ENCODE measurements at places on chromosomes 6 and 20.

DNA sequence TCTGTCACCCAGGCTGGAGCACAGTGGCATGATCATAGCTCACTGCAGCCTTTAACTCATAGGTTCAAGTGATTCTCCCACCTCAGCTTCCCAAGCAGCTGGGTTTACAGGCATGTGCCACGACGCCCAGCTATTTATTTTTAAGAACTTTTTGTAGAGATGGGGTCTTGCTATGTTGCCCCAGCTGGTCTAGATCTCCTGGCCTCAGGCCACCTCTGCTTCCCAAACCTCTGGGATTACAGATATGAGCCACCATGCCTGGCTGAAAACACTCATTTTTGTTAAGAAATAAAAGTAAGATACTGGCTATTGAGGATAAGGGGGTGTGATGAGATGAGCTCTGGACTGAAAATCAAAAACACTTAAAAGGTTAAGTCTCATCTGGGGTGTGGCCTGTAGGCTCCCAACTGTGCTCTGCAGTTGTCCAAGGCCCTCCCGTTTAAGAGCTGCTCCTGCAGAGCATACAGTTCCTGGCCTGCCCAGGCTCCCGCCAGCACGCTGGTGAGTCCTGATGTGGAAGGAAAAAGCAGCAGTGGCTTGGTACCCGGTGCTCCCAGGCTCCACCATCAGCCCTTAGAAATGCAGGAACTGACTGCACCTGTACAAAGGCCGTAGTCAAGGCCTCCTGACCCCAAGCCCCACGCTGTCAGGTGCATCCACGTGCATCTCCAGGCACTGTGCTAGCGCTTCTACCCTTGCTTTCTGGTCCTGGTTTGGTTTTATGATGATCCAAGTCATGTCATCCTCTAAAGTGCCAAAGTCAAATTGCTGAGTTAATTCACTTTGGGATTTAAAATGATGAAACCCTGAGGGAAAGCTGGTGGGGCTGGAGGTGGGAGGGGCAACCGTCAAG lies 111.5 kb downstream of the TMEM242 start:
- DNase-seq = no peak

GRCh38 chr6:111555036-111555435 lies 50.6 kb downstream of the TRAF3IP2 start:
- no peak for DNase-seq

GRCh38 chr20:57967364-57967763 lies 257.5 kb upstream of the PMEPA1 start:
- no peak for DNase-seq

DNA sequence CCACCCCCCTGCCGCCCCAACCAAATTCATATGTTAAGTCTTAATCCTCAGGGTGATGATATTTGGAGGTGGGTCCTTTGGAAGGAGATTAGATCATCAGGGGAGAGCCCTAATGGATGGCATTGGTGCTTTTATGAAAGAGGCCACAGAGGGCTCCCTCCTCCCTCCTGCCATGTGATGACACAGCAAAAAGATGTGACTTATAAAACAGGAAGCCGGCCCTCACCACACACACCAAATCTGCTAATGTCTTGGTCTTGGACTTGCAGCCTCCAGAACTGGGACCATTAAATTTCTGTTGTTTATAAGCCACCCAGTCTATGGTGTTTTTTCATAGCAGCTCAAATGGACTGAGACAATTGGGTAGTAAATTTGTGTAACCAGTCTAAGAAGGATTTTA lies 176.3 kb downstream of the ADGRG6 start:
- peak; percentile 11 for DNase-seq

- DNase-seq = peak; percentile 39
Measured at GRCh38 chr6:4805553-4806336, 29.5 kb downstream of the CDYL start.

GRCh38 chr6:18510644-18511033 lies 123.5 kb downstream of the RNF144B start:
- DNase-seq = peak; percentile 24

DNA sequence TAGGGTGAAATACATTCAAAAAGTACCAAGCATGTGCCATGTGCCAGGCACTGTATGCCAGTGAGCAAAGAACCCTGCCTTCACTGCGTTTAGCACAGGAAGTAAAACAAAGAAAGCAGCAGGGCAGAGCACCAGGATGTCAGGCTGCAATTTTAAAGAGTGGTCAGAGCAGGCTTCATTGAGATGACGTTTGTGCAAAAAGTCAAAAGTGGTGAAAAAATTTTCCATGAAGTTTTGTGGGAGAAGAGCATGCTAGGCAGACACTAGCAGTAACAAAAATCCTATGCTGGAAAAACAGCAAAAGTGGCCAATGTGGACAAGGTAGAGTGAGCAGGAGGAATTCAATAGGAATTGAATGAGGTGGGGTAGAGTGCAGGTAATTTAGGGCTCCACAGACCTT lies 31.3 kb downstream of the AKIRIN2 start:
- no peak for DNase-seq

GRCh38 chr20:52569201-52569600 lies 377.6 kb upstream of the ZFP64 start:
- no peak for DNase-seq

DNA sequence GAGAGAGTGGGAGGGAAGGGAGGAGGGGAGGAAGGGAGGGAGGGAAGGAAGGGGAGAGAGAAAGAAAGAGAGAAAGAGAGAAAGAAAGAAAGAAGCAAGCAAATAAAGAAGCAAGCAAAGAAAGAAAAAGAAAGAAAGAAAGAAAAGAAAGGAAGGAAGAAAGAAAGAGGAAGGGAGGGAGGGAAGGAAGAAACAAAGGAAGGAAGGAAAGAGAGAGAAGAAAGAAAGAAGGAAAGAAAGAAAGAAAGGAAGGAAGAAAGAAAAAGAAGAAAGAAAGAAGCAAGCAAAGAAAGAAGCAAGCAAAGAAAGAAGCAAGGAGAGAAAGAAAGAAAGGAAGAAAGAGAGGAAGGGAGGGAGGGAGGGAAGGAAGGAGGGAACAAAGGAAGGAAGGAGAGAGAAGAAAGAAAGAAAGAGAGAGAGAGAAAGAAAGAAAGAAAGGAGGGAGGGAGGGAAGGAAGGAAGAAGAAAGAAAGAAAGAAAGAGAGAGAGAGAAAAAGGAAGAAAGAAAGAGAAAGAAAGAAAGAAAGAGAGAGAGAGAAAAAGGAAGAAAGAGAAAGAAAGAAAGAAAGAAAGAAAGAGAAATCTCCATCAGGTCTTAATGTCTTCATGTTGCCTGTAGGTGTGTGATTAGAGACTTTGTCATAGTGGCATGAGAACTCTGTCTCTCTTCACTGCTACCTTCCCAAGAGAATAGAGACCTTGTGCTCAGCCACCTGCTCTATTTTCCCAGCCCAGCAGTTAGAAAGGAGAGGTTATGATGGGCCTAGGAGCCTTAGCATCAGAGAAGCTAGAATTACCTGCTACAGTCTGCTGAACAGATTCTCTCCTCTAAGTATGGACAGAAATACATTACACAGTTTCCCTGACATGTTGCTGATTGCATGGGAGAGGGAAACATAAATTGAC lies 5.0 kb downstream of the SEMG1 start:
- DNase-seq = no peak

- no peak for DNase-seq
Measured at GRCh38 chr20:62661647-62662046, 19.3 kb downstream of the SLCO4A1 start.

DNA sequence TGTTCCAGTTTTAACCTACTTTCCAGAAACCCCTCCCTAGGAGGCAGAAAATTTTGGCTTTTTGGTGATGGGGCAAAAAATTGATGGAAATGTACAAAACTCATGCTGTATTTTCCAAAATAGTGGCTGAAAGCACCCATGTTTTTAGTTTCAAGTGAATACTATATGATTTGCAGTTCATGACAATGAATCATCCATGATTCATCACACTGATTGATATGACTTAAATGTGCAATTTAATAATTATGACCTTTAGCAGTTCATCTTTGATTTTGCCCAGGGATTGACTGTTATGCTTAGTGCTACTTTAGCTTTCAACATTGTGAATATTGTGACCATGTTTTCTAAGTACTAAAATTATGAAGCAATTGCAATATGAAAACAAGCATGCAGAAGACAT lies 478.7 kb downstream of the HTR1B start:
- DNase-seq = no peak

DNA sequence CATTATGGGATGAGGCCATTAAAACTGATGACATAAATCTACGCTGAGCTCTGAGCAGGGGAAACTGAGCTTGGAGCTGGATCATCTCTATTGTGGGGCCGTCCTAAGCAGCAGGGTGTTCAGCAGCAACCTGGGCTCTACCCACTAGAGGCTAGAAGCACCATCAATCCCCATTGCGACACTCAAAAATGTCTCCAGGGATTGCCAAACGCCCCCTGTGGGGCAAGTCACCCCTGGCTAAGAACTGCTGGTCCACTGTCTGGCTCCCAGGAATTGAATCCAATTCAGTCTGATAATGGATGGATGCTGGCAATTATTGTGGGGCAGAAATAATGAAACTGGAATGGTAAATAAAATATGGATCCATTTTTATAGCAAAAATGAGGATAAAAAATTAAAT lies 38.2 kb downstream of the PMEPA1 start:
- DNase-seq = no peak

- no peak for DNase-seq
Measured at GRCh38 chr20:6504826-6505225, 262.7 kb upstream of the BMP2 start.
